ENCODE measurements at places on chromosomes 4 and X.

GRCh38 chrX:12011075-12011474, 127.2 kb upstream of the FRMPD4 start:
- no peak for DNase-seq

- DNase-seq = no peak
These were observed 129.1 kb upstream of the PACRGL start for GRCh38 chr4:20570981-20571715.

DNA sequence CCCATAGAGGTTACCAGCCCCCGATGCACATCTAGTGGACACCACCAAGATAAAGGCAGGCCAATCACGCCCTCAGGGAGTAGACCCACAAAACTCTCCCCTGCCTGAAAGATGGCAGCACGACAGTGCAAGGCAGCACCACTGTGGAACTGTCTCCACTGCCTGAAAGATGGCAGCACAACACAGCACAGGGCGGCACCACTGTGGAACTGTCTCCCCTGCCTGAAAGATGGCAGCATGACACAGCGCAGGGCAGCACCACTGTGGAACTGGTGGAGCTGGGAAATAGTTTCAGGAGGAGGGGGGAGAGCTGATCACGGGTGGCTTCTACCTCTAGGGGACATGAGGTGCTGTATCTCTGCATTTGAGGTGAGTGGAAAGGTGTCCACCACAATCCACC, 340.4 kb upstream of the FRG1 start:
- DNase-seq = no peak

DNA sequence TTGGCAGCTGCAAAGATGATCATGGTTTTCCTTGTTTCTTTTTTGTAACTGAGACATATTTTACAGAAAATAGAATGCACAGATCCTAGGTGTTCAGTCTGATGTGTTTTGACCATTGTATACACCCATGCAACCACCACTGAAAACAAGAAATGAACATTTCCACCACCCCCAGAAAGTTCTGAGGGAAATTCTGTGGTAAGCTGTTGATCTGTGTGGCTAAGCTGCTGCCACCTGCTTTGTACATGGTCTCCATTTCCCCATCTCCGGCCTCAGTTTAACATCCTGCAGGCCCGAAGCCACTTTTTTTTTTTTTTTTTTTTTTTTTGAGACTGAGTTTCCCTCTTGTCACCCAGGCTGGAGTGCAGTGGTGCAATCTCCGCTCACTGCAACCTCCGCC, 65.3 kb downstream of the NYX start:
- no peak for DNase-seq

DNA sequence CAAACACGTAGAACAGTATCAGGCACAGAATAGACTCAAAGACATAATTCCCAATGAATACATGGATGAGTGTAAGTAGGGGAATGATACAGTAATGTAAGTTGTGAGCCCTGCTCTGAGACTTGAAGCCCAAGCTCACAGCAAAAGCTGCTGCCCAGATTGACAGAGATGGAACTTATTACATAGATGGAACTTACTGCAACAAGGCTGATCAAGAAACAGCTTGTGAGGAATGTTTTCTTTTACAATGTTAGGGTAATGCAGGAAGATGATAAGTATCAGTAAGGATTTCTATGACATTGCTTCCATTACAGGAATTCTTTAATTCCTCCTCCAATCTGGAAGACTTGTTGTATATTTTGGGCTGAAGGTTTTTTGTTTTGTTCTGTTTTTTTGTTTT, 278.4 kb downstream of the IL15 start:
- DNase-seq = no peak

DNA sequence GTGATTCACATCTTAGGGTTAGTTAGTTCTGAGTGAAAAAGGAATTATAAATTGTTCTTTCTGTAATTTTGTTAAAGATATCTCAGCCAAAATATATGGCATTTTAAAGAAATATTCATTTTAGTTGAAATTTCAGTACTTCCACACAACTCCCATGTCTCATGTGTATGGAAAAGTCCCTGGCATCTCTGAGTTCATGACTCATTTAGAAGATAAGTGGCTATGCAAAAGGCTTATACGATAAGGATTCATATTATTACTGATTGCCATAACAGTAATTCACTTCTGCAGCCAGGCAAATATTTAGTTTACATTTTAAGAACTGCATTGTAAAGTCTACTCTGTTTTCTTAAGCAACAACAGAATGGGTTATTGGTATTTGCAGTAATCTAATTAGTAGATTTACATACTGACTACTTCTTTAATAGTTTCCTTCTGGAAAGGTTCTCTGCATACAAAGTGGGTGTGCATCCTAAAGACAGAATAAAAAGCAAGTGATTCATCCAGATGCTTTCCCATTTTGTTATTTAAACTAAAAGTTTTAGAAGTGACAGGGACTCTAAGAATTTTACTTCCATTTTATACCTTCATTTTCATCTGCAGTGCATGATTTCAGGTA, 682.4 kb upstream of the PABPC4L start:
- no peak for DNase-seq
